ENCODE measurements at places on chromosomes 7 and 10.
A peak's percentile ranks its signal among the peaks of the same experiment; 100 is the strongest.

- DNase-seq = peak; percentile 37
Measured at GRCh38 chr10:115844591-115844990, 428.4 kb downstream of the GFRA1 start.

DNA sequence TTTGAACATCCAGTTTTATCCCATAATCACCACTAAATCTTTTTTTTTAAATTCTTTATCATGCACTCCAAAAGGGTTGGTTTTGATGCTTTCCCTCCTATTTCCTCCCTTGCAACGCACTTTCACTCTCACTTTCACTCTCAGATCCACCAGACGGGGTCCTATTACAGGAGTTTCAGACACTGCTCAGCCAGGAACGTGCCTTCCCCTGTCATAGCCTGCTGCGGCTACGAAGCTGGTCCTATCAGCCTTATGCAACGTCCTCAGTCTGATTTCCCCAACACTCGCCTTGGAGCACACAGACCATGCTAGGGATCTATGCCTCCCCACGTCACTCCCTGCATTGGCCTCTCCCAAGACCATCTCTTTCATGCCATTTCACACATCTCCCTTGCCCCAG, 23.4 kb downstream of the ZPBP start:
- DNase-seq = no peak

- no peak for DNase-seq
Measured at GRCh38 chr10:11386044-11386443, 225.4 kb downstream of the USP6NL start.

DNA sequence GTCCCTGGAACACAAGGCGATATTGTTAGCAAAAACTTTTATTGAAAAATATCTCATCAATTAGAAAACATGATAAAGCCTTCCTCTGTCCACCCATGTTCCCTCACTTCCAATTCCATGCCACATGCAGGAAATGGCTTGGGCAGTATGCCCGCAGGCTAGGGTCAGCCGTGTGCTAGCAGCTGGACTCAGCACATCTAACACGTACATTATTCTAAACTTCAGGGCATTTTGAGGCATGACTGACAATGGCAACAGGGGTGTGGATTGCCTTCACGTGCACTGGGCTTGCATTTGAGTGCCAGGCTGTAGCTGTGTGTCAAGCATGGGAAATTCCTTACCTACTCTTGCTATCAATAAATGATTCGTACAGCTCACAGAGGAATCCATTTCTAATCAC, 642.1 kb downstream of the INHBA start:
- no peak for DNase-seq

- no peak for DNase-seq
Measured at GRCh38 chr10:111890046-111890445, 293.5 kb downstream of the GPAM start.

- no peak for DNase-seq
Measured at GRCh38 chr10:19226025-19226424, 177.4 kb downstream of the MALRD1 start.

DNA sequence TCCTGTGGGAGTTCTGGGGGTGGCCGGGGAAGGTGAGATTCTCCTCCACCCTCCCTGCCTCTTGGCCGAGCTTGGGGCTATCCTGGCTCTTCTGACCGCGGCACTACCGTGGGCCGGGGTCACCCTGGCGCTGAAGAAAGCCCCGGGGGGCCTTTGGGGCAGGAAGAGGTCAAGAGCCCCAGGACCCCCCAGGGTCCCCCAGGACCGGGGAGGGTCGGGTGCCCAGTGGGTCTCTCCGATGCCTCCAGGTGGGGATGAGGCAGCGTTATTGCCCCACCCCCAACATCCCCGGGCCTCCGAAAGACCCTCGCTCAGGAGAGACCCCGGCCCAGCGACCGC, 439 bp upstream of the KNDC1 start:
- DNase-seq = no peak

DNA sequence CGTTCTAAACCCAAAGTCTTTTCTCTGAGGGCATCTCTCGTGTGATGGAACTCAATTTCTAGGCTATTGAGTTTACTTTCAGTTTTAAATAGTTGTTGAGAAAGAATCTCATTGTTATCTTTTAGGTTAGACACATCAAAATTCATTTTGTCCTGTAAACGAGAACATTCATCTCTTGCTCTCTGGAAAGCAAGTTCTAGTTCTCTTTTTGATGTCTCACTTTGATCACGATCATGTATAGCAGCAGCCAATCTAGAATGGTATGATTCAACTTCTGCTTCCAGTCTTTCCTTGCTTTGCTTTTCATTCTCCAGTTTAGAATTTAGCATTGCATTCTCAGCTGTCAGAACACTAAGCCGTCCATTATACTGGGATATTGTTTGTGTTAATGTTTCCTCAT, 65.1 kb downstream of the ANKRD26 start:
- DNase-seq = no peak

DNA sequence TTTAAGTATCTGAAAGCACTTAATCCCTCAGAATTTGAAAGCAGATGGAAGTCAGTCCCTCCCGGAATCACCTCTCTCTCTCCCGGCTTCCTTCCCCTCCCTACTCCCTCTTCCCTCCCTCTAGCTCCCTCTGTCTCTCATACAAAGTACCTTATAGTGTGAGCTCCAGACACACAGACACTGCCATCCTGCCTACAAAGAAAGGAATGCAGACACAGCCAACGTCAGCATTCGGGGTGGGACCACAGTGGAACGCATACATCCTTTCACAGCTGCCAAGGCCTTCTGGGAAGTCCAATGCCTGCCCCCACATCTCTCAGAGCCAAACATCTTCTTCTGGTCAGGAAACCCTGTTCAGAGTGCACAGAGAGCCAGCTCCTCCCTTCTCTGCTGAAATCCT, 9.3 kb downstream of the NOD1 start:
- peak; percentile 95 for DNase-seq

DNA sequence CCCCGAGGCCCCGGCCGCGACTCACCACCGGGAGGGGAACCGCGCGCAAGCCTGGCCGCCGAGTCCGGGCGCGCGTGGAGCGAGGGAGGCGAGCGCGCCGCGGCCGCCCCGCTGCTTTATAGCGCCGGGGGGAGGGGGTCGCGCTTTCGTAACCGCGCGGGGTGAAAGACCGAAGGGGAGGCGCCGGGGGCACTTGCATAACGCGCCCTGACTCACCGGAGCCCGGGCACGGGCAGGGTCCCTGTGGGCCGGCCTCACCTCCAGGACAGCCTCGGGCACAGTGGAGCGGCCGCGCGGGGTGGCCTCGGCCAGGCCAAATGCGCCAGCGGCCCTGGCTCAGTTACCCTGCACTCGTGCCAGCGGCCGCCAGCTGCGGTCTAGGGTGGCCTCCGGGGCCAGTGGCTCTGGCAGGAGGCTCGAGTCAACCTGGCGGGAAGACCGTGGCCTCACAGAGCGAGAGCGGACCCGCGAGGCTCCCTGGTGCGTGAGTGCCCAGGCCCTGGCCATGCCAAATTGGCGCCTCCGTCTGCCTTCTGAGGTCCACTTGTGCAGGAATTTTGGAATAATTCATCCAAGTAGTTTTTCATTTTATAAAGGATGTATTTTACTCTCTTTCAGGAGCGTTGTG, at the start of gene RBP4:
TSS of gene RBP4 (minus strand) at position 90 of the 628 bp plus-strand sequence. CDS start 207 bp downstream, outside the sequence.
- peak; percentile 18 for DNase-seq

DNA sequence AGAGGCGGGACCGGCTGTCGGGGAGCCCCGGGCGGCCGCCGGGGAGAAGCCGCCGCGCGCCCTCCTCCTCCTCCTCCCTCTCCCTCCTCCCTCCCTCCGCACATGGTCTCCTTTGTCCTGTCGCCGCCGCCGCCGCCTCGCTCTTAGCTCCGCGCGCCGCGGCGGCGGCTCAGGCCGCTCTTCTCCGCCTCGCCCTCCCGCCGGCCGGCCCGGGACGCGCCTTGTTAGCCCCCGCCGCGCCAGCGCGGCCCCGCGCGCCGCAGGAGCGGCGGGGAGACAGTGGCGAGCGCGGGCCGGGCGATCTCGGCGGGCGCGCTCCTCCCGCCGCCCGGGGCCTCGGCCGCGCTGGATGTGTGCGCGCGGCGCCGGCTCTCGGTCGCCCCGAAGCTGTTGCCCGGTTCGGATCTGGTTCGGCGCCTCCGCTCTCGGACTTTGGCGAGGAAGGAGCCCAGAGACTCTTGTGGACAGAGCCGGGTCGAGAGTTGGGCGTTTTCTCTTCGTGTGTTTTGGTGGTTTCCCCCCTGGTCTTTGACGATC, 437.4 kb upstream of the GALNT17 start:
- DNase-seq = peak; percentile 26

DNA sequence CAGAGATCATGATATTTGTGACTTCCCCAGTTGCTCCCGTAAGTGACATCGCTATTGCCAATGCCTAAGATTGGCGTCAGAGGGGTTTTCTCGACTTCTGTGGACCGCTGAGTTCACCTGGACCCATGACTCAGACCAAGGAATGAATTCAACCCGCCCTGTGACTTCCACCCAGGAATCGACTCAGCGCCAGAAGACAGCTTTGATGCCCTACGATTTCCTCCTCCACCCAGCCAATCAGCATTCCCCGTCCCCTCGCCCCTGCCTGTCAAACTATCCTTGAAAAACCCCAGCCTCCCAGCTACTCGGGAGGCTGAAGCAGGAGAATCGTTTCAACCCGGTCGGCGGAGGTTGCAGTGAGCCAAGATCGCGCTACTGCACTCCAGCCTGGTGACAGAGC, 58.3 kb downstream of the MICALL2 start:
- DNase-seq = no peak

DNA sequence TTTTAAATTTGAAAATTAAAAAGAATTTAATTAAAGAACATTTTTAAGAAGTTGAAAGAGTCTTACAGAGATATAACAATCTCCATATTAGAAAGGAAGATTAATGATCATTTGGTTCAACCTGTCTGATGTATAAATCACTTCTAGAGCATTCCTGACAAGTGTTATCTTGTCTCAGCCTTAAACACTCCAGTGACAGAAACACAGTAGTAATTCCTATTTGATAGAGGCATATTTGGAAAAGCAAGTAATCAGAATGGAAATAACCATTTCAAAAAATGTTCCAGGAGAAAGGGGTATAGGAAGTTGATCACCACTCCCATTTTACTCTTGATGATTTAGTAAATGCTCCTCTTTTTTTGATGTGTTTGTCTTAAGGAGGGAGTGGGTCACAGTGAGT, 213.1 kb upstream of the FAM3C start:
- no peak for DNase-seq

DNA sequence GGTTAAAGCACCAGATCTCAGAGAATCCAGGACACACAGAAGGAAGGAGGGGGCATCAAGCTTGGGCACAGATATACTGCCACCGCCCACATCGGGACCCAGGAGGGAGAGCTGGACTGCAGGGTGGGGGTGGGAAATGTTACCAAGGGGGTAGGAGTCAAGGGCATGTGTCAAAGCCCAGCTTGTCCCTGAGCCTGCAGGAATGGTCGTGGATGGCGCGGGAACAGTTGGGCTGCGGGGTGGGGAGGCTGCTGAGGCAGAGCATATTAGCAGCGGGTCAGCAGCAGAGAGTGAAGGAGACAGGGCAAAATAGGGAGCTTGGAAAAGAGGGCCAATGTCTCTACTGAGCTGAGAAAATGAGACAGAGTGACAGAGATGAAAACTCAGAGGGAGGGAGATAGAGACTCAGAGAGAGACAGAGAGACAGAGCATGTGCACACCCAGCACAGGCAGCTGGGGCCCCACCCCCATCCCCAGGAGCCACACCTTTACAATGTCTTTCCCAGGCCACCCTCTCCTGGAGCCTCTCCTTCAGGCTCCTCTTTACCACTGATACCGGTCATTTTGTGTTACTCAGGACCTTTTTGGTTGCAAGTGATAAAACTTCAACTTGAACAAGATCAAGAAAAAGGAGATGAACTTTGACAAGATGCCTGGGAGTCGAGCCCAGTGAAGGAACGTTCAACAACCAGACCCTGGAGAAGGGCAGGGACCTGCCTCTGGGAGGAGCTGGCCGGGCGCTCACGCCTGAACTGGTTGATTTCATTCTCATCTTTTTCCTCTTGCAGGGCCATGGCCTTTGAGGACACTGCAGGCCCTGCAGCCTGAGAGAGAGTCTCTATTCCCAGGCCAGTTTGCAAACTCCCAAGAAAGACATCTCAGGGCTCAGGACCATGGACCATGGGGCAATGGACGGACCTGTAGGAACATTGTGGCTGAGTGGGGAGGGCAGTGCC, 50.0 kb downstream of the AOC1 start:
- no peak for DNase-seq

DNA sequence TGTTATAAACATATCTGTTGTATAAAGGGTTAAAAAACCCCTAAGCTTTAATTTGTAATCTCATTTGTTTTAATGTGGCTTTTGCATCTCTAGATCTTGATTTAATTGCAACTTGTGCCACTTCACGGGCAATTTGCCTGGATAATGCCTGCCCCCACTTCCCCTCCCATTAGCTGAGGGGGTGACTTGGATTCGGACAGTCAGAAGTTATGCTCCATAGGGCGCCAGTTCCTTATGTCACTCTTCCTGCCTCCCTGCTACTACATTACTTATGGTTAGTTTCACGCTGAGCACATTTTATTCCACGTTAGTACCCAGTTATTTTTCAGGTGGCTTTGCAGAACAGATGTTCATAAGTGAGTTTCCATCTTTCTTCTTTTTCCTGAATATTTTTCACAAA, 1015.2 kb upstream of the PHF14 start:
- DNase-seq = no peak

DNA sequence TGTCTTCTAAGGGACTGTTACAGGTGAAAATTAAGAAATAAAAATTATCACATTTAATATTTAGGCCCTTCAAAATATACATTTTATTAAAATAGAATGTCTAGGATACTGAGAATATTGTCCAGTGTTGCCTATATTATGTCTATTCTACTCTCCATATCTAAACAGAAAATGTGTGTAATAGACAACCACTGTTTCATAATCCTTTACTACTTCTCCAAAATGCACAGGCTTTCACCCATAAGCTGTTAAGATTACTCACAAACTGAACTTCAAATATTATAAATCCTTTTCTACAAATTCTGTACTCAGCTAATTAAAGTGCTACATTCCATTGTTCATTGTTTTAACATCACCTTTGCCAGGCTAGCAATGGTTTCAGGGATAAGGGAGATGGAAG, 56.7 kb upstream of the TFEC start:
- no peak for DNase-seq

DNA sequence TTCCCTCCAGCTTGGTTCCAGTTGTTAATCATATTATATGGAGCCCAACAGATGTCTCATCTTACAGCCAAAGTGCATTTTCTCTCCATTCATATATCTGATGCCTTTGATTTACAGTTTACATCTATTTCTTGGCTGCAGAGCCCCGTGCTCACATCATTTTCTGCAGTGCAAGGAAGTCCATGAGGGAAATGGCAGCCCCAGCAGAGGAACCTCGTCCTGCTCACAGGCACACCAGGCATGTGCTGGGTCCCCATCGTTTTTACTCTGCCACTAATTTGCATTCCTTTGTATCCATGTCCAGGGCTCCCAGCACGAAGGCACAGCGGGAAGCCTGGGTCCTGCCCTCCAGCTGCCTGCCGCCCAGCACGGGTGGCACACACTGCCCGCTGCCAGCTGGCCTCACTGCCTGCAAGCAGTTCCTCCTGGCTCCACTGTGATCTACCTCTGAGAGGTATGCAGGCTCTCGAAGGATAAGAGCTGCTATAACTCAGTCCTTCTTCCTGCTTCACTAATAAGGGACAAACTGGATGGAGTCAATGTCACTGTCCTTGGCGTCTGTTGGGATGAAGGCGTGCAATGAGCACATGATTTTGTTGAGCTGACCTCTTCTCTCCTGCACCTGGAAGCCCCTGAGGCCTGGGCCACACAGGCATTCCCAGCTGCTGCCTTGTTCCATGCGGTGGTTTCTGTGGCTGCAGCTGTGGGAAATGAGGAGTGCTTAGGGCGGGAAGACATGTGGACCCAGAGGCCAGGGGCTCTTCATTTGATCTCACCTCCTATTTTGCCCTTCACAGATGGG, 583.6 kb upstream of the MGMT start:
- DNase-seq = no peak

All from mesenchymal stem cell (in vitro differentiated cells and primary cell).